ENCODE measurements at places on chromosomes 16 and 17.

DNA sequence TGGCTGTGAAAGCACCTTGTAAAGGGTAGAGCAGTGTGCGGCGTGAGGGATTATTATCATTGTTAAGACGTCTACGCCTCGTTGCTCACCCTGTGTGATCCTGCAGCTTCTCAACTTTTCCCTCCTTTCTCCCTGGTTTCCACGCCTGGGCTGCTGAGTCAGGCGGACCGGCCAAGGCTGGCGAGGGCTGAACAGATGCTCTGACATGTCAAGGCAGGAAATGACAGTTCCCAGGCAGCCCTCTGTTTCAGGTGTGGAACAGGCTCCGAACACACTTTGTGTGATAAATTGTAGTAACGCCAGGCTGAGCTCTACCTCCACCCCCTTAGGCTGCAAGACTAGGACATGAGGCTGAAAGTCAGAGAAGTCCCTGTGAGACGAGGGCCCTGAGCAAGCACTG lies 46.0 kb upstream of the TBX2 start:
- DNase-seq, result peak; percentile 59

DNA sequence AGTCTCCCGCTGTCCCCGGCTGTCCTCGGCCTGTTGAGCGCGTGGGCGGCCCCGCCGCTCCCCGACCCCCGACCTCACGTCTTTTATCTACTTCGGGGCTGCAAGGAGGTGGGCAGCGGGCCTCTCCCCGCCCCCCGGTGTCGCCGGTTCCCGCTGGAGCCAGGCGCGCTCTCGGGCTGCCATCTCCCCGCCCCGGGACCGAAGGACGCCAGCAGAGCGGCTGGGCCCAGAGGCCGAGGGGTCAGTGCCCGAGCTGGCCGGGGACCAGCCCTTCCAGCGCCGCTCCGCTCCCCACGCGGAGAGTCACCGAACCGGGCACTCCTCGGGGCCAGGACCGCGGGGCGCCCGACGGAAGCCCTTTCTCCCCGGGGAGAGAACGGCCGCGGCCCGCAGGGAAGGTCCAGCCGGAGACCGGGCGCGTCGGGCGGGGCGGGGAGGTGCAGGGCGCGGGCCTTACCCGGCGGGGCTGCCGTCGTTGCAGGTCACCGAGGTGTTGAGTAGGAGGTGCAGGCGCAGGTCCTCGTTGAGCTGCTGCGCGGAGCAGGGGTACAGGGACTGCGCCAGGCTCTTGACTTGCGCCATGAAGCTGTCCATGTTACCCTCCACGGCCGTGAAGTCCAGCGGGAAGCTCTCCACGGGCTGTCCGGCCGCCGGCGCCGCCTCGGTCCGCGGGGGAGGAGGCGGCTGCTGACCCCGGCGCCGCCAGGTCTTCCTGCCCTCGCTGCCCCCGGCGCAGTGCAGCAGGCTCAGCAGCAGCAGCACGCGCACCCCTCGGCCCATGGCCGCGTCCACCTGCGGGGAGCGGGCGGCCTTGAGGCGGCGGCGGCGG lies 643 bp downstream of the NOTUM start:
- no peak for DNase-seq

DNA sequence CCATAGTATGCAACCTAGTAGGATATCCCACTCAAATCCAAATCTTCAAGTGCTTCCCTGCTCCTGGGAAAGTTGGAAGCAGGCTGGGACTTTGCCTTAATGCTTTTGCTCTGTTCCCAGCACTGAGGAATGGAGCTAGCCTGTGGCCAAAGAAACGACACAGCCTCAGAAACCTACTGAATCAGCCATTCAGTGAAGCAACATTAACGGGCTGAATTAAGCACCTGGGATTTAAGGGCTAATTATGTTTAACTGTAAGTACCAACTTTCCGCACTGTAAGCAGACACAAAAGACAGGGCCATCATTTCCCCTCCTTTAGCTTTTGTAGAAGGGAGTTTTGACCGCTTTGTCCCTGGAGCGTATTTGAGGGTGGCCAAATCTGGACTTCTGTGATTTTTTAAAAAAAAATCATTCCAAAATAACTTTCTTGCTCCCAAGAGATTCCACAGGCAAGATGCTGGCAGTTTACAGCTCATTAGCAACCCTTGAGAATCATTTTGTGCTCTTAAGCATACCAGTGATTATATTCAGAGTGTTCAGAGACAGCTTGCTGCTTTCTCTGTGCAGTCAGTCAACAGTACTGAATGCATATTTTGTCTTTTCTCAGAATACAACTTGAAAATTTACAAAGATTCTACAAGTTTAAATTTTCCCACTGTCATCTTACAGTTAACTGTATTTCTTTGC lies 17.6 kb upstream of the NOL11 start:
- DNase-seq, result no peak

DNA sequence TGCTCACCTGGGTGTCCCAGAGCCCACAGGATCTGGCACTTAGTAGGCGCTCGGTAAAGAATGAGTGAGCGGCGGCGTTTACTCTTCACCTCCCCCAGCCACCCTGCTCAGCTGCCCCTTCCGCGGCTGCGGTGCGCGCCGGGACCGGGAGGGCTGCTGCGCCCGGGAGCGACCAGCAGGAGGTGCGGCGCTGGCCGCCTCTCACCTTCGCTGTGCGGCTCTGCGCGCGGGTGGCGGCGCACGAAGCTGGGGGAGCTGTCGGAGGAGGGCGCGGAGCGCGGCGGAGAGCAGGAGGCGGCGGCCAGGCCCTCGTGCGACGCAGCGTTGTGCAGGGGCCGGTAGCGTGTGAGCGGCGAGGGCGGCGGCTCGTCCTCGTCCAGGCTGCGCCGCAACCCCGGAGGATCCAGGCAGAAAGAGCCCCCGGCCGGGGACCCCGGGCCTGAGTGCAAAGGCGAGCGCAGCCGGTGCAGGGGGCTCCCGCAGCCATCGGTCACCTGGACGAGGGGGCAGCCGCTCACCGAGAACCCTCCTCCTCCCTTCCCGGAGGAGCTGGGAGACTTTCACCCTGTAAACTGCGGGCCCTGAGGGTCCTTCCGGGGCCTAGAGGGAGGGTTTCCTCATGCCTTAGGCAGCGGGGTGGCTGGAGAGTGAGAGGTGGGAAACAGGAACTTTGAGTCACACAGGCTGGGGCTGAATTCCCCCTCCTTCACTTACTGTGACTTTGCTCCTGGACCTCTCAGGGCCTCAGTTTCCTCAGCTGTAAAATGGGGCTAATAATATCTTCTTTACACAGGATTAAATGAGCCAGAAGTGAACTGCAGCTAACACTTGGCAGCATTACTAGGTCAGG lies 12.5 kb downstream of the SAMD14 start:
- DNase-seq, result peak; percentile 52

DNA sequence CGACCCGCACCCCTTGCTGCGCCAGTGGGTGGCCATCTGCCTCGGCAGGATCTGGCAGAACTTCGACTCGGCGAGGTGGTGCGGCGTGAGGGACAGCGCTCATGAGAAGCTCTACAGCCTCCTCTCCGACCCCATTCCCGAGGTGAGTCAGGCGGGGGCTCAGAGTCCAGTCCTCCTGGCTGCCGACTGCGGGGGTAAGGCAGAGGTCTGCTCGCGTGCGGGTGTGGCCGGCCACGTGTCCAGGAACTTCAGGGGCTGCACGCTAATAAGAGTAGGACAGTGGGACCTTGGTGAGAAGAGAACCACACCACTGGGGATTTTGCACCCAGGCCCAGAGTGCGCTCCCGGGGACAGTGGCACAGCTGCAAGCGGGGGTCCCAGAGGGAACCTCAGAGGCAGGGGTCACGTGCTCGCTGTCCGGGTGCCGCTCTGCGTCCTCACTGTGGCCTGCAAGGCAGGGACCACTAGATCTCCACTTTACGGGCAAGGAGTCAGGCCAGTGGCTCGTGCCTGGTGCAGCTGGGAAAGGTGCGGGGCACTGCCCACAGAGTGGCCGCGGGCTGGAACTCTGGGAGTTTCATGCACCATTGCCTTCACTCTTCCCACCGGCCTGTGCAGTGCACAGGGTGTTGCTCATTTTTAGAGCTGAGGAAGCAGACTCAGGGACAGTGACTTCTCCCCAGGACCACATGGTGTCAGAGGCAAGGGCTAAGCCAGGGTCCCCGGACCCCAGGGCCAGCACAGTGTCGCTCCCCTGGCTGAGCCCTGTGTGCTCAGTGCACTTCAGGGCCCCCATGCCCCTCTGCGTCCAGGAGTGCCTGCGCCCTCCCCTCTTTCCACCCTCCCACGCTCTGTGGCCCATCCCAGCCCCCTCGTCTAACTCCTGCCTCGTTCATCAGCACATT lies 107.6 kb upstream of the CHMP6 start:
- DNase-seq, result no peak

DNA sequence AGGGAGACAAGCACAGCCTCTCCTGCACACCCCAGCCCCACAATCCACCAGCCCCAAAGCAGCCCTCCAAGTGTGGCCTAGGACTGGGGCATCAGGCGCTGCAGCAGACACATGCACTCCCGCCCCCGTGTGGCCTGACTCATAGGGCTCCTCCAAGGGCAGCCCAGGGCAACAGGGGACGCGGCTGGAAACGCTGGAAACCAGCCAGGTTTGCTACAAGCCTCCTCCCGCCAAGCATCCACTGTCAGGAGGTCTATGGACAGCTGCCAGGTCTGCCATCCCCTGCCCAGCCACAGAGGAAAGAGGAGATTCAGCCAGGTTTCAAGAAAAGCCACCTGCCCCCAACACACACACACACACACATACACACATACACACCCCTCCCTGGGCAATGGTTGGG lies 25.8 kb downstream of the SRCIN1 start:
- DNase-seq, result peak; percentile 45

- peak; percentile 93 for DNase-seq
Observed at GRCh38 chr17:6752068-6752909, 3.6 kb upstream of the XAF1 start.

GRCh38 chr16:2089706-2090480 lies 42.1 kb downstream of the TSC2 start:
- no peak for DNase-seq

- no peak for DNase-seq
Observed at GRCh38 chr17:14299280-14300141, 1.4 kb upstream of the HS3ST3B1 start.

DNA sequence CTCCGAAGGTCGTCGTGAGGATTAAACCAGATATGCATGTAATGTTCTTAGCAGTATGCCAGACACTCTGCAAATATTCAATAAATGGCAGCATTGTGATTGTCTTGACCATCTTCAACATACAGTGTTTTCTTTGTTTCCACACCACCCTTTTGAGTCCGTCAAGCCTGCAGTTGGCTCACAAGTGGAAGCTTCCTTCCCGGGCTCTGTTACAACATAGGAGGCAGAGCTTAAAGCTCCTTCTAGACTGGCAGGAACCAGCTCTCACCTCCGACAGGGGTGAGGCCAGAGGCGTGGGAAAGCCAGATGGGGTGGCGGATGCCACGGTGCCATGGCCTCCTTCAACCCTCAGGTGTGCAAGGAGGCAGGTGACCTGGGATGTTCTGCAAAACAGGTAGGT lies 138.3 kb downstream of the FOXL1 start:
- peak; percentile 33 for DNase-seq

- DNase-seq, result no peak
Observed at GRCh38 chr17:2700491-2701141, 10.9 kb downstream of the CLUH start.

DNA sequence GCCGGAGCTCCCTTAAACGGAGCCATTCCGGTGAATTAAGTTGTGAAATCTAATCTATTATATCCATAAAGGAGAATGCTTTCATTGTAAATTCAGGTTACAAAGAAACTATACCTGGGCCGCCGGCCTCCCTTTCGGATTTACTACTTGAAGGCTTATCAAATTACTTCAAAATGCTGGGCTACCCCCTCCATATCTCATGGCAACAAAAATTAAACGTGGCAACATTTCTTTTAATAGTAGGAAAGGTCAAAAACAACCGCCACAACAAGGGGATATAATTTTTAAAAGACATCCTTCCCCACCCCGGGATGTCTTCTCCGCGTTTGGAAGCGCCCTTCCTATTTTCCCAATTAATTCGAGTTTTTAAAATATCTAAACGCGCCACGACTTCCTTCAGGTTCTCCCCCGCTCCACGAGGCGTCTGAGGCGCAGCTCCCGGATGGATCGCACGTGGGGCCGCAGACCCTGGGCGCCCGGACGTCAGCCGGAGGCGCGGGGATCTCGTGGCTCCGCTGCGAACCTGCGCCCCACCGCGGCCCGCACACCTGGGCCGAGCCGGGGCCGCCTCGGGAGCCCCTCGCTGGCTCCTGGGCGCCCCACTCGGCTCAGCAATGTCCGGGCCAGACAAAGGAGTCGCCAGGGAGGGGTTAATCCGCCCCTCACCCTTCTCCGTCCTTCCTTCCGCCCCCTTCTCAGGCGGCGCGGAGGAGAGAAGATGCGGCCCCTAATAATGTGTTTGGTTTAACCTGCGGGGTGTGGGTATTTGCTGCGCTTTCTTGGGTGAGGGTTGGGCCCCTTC lies 47.4 kb upstream of the SLC38A10 start:
- DNase-seq, result no peak

GRCh38 chr16:76946879-76947278 lies 244.1 kb upstream of the MON1B start:
- peak; percentile 68 for DNase-seq
